ENCODE measurements at places on chromosomes 4 and X.

DNA sequence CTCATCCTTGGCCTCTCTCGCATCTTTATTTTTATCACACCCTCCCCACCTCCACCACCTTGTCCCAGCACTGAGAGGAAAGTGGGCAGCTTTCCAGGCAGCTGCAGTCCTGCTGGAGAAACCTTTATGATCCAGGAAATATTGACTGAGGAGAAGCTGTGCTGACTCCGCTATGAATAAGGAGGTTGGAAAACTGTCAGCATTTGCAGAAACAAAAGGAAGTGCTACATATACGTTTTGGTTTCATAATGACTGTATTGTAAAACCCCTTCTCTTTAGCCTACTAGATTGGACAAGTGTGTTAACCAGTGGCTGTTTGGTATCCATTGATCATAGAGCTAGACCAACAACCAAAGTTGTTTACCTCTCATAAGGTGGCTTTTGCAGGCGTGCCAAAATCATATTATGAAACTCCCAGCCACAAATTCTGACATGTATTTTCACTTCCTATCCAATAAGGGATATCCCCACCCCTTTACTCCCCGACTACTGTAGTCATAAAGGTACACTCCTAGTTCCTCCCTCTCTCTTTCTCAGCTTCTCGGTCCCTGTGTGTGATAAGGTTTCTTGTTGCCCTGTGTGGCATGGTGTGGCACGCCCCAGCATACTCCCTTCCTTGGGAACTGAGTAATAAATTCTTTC lies 88.4 kb downstream of the GPR143 start:
- peak; percentile 2 for DNase-seq

DNA sequence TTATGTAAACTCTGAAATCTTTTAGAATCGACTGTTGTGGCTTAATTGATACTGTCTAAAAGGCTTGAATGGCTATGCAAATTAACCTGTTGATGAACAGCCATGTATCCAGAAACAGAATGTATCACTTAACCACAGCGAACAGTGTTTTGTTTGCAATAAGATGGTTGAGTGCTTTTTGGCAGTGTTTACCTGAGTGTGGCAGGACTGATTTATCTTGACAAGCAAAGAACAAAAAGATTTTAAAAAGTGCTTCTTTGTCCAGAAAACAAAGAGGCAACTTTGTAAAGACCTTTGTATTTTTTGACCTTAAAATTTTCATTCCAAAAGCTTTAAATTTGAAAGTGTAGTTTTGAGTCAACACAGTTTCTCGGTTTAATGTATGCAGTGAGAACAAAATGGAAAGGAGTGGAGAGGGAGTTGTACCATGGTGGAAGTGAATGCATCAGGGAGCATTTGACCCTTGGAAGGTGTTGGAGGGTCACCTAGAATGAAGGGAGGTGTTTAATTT lies 18.0 kb downstream of the ARHGAP10 start:
- no peak for DNase-seq

DNA sequence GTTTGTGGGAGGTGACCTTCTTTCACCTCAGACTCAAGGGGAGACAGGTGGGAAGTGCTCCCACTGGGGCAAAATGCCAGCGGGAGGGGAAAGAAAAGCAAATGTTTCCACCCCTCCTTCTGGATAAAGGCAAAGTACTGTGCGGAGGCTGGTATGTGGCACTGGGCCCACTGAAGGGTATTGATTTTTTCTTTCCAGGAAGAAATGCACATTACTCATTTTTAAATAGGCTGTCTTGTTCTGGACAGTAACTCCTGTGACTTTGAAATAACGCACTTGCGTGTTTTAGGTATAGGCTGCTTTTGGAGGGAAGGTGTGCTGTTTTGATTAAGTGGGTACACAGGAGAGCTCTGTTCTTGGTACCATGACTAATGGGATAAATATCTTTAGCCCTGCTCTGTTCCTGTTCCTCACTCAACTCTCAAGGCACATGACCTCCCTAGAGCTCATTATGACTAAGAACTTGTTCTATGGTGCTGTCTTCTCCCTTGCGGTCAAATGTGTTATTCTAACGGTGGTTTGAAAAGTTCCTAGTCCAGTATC lies 40.7 kb upstream of the MBTPS2 start:
- DNase-seq: no peak

GRCh38 chrX:53768451-53768850 lies 81.9 kb upstream of the HUWE1 start:
- DNase-seq: no peak

- no peak for DNase-seq
Observed at GRCh38 chr4:163087805-163088204, 78.9 kb downstream of the NAF1 start.

Measured in stimulated activated CD8-positive, alpha-beta memory T cell treated with anti-CD3 and anti-CD28 coated beads, Interleukin-7, amount 100 ng/mL, for 48 hours (primary cell).